HFF-Myc (cell line): ENCODE measurements at places on chromosomes 1 and 21.

- no peak for DNase-seq
Measured at GRCh38 chr1:100565533-100565932, 27.6 kb downstream of the GPR88 start.

- DNase-seq = no peak
Measured at GRCh38 chr1:206866062-206866461, 639 bp downstream of the IL20 start.

GRCh38 chr1:38858833-38859560 lies 575 bp downstream of the RRAGC start:
- DNase-seq = no peak

DNA sequence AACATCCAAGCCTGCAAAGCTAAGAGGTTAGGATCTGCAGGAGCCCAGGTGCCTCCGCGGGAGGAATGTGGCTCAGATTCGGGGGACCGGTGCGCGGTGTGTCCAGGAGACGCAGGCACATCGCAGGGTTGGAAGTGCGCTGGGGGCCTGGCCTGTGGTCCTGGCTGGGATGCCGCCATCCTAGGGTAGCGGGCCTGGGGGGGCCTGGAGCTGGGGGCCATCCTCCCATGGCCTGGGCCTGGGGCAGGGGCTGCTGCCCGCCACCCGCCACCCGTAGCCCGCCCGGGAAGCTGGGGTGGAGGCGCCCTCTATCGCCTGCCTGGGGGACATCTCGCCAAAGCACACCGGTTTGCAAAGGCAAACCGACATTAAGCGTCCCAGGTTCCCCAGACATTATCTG lies 170.6 kb upstream of the ARHGEF16 start:
- no peak for DNase-seq

- DNase-seq = no peak
Measured at GRCh38 chr1:44000122-44000665, 8.8 kb downstream of the CCDC24 start.

DNA sequence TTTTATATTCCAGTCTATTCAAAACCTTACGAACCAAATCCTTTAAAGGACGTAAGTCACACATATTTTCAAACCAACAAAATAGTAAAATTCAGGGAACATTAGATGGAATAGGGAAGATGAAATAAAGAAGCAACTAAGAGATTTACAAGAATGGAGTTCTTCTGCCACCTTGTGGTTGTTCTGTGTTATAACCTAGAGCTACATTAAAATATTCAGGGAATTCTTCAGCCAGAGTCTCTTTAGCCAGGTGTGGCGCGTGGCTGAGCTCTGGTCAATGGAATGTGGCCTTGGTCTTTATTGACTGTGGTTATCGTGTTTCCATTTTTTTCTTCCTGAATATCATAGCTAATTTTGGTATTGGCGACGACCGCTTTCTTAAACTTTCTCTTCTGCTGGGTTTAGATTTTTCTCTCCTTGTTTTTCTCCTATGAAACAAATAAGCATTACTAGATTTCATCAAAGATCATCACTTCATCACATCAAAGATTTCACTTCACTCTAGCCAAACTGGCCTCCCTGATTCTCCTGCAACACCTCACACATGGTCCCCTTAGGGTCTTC lies 221.3 kb downstream of the MRPL39 start:
- peak; percentile 52 for DNase-seq

GRCh38 chr1:216390956-216391355 lies 32.3 kb downstream of the USH2A start:
- no peak for DNase-seq

GRCh38 chr1:23116921-23117699 lies 51.5 kb downstream of the LUZP1 start:
- DNase-seq = no peak

DNA sequence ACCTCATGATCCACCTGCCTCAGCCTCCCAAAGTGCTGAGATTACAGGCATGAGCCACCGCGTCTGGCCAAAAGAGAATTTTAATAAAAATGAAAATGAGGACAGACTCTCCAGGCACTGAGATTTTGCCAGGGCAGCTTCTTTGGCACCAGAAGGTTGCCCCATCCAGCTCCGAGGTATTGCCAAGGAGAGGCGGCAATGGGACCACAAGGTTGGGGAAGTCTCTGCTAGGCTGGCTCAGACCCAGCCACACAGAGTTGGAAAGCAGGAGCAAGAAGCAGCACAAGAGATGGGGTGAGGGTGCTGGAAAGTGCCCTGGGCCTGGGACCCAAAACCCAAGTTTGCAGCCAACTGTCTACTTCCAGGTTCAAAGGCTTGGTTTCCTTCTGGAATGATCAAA lies 200.9 kb downstream of the HHIPL2 start:
- DNase-seq = no peak

- DNase-seq = no peak
Measured at GRCh38 chr1:113899111-113899510, 5.5 kb downstream of the AP4B1 start.
